Hepatocyte (in vitro differentiated cells): ENCODE measurements at places on chromosomes 2 and 18.

DNA sequence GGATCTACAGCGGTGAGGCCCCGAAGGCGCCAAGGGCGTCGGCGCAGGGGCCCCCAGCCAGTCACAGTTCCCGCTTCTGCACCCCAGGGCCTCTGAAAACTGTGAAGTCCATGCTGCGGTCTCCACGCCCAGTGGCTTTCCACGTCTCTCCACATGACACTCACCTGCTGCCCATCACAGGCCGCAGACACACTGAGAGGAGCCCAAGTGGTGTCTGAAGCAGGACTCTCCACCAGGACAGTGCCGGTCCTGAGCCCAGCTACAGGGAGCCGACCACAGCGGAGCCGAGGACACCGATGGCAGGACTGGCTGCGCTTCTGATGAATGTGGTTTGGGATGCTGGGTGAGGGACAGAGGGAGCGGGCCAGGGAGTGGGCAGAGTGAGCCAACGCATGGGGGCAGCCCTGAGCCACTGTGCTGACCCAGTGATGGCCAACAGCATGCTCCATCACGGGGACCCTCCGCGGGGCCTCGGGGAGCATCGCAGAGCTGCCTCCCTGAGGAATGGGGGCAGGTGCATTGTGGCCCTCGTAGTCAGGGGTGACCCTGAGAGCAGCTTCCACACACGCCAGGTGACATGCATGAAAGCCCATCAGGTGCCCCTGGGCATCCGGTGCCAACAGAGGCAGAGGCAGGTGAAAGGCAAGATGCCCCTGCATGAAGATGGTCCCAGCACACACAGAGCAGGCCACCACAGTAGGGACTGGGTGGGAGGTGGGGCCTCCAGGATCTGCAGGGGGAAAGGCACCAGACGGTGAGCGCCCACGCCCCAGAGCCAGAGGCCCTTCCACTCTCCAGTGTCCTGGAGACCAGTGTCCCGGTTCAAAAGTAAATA is 116.6 kb downstream of the HDAC4 start:
- DNase-seq: no peak

- no peak for DNase-seq
Measured at GRCh38 chr2:181255651-181256050, 201.5 kb upstream of the ITGA4 start.

- no peak for DNase-seq
Measured at GRCh38 chr2:28752631-28753376, 1.2 kb downstream of the PPP1CB start.

- no peak for DNase-seq
Measured at GRCh38 chr2:17644997-17645720, 104.7 kb downstream of the VSNL1 start.

DNA sequence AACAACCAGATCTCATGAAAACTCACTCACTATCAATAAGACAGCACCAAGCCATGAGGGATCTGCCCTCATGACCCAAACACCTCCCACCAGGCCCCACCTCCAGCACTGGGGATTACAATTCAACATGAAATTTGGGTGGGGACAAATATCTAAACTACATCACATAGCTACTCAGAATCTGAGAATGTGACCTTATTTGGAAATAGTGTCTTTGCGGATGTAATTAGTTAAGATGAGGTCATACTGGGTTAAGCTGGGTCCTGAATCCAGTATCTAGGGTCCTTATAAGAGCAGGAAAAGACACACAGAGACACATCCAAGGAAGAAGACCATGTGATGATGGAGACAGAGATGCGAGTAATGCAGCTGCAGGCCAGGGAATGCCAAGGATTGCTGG is 27.5 kb upstream of the REEP1 start:
- DNase-seq: no peak

DNA sequence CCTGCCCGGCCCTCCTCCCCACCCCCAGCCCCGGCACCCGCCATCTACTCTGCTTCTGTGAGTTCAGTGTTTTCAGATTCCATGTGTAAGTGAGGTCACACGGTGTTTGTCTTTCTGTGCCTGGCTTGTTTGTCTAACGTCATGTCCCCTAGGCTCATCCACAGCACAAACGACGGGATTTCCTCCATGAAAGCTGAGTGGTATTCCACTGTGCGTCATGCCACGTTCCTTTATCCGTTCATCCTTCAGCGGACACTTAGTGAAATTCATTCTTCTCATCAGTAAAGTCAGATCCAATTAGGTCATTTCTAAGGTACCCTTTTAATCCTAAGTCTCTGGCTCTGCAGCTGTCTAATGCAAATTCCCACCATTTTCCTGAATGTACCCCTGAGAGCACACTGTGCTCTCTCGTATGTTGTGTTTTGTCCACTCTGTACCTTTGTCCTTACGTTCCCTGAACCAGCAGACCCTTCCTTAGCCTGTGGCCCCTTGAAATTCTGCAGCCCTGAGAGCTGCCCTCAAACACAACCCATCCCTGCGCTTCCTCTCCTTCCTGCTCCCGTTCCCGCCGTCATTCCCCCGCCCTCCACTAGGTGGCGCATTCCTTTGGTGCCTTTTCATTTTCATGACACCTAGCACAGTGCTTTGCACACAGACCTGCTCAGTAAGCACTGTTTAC is 44.1 kb downstream of the TRAPPC12 start:
- peak; percentile 47 for DNase-seq

DNA sequence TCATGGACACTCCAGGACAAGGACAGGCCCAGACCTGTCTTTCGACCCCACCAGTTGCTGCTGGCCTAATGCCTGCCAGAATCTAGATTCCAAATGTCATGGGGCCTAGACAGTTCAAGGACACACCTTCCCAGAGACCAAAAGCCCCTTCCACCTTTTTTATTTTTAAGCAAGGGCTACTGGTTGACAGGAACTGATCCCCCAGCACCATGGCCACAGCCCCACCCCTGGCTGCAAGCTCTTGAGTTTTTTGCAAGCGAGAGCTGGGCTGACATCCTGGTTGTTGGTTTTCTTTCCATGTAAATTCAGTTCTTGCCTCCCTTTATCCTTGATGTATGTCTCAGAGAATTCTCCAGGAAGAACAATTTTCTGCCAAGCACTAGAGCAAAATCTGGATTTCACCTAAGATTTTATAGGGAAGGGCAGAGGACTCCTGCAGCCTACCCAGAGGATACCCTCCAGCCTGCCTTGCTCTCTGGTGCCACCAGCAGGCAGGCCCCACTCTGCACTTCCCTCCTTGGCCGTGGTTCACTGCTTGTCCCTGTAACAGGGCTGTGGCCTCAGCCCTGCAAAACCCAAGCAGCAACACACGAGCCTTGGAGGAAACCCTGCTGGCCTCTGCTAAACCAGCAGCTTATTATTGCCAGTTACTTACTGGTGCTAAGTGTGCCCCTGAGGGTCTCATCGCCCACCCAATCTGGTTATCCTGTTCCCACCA is 97.7 kb downstream of the TWIST2 start:
- peak; percentile 76 for DNase-seq

DNA sequence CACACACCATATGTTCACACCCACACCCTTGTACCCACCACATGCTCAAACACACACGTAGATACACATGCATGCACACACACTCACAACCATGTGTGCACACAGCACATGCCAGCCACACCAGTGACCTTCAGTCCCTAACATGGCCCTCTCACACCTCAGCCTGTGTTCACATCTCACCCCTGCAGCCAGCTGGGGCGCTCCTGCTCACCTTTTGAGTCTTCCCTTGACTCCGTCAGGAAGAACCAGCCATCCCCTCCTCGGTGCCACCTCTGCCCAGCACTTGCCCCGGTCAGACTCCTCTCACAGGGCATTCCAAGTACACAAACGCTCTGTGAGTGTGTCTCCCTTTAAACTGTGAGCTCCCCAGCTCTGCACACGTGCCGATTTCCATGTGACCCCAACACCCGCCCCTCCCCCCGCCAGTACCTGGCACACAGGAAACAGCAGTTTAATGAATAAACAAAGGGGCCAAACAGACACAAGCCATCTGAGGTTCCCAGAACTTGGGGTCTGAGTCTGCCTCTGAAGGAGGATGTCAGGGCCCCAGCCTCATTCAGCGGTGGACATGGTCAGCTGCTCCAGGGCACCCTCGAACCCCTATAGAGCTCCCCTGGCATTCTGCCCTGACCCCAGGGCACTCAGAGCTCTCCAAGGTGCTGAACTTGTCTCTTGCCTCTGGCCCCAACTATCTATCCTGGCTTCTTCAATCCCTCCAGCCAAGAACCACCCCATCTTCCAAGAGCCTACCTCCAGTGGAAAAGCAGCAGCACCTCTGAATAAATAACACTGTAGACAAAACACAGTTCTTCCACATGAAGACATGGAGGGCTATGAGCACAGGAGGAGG is 252.9 kb downstream of the ATAD2B start:
- peak; percentile 42 for DNase-seq

DNA sequence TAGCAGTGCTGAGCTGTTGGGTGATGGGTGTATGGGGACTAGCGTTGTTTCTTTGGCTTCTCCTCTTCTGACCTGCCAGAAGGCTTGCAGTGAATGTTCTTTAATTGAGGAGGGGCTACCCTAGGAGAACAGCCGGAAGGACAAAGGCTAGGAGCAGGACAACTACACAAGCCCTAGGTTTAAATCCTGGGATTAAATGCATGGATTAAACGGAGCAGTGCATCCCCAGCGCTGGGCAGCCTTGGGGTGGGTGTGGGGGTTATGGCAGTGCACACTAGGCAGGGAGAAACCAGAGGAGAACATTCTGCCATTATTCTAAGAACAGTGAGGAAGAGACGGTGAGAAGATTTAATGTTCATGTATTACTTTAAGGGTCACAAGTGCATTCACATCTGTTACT is 86.4 kb upstream of the MCFD2 start:
- no peak for DNase-seq

DNA sequence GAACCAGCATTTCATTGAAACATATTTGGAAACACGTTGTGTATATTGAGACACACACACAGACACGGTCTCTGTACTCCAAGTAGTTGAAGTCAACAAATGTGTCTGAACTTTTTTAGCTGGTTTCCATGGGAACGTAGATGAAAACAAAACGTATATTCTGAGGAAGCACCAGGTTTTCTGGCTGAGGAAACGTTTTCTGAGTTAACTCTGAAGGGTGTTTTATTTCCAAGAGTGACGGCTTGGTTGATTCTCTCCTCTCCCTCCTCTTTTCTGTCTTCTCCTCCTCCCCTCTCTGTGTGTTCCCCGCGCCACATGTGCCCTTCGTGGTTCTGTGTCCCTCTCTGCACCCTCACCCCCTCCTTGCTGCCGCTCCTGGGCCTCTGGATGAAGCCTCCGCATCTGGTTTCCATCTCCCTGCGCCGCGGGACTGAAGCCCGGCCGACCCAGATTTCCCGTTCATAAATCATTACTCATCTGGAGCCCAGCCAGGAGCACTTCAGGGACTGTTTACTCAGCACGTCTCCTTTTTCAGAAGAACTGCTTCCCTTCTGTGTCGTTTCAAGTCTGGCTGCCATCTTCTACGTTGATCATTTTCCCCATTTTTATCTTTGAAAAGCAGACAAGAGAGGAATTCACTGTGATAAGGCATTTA is 122.7 kb downstream of the COL6A3 start:
- peak; percentile 96 for DNase-seq

- DNase-seq: no peak
Measured at GRCh38 chr2:170206246-170206645, 28.3 kb downstream of the MYO3B start.

GRCh38 chr18:68478246-68478645 is 236.7 kb downstream of the TMX3 start:
- no peak for DNase-seq

DNA sequence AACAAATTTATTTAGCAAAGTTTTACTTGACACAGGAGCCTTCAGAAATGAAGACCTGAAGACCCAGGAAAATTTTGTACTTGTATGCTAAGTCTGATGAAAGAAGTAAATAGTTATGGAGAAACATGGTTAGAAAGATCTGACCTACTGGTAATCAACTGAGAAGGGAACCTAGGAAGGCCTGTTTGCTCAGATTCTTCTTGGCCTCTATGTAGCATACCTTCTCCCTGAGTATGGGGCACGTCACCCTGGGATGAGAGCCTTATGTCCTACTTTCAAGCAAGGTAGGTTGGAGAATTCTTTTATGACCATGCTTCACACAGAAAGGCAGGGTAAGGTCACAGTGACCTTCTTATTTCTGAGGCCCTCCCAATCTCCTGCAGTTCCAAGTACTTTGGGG is 178.6 kb upstream of the CREB1 start:
- DNase-seq: no peak

- no peak for DNase-seq
Measured at GRCh38 chr2:26716769-26717168, 24.2 kb downstream of the KCNK3 start.

GRCh38 chr2:226077841-226078240 is 678.3 kb downstream of the NYAP2 start:
- no peak for DNase-seq

DNA sequence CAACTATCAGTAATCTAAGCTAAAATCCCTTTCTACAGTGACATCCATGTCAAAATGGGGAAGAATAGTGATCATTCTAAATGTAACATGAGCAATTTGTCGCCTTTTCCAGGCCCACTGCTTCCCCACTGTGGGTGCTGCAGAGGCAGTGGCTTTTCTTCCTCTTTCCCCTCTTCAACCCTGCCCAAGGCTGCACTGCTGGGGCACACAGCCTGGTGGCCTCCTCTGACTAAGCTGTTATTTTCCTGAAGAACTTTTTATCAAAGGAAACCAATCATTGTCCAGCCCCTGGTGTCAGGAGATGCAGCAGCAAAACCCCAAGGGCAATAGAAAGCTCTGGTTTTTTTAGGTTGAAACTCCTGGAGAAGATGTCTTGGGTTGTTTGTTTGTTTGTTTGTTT is 117.6 kb upstream of the KLF7 start:
- no peak for DNase-seq

GRCh38 chr2:46236006-46236875 is 61.0 kb upstream of the EPAS1 start:
- no peak for DNase-seq

DNA sequence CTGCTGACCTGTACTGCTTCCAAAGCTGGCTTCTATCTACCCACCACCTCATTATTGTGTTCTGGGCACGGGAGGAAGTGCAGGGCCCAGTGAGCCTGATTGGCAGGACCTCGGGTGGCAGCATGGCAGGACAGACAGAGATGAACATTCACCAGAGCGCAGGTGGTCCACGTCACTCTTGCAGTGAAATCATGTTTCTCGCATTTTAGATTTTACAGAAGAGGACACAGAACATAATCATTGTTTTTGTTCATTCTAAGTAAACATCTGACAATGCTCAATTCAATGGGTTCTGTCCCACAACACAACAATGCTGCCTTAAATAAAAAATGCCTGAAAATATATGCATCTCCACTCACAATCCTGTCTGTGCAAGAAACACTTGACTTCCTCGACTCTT is 11.5 kb upstream of the BIN1 start:
- no peak for DNase-seq

- DNase-seq: no peak
Measured at GRCh38 chr18:76741346-76741745, 81.0 kb upstream of the ZNF236 start.

GRCh38 chr2:161141033-161141432 is 19.2 kb upstream of the TANK start:
- no peak for DNase-seq

DNA sequence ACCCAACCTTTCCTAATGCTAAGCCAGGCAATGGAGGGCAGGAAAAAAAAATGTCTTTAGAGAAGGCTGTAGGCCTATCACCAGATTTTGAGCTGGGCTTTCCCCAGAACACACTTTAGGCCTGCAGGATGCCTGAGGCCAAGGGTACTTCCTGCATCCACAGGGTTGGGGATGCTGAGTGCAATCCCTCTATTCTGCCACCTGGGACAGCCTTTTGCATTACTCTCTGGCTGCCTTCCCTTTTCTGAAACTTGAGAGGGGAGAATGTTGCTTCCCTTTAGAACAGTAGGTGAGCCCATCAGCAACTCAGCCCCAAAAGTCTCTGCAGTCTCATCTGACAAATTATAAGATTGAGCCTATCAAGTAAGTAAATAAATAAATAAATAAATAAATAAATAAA is 195.2 kb downstream of the SLC8A1 start:
- DNase-seq: no peak

- DNase-seq: no peak
Measured at GRCh38 chr2:224209555-224210285, 170.6 kb upstream of the SERPINE2 start.
